ENCODE measurements at places on chromosomes 16 and 17. TPM values are rescaled to one million over a fixed set of nuclear protein-coding genes. Genes with fewer than 3 reads are reported as not detected.

- peak; percentile 41 for DNase-seq
These were observed 399.1 kb upstream of the CDH5 start for GRCh38 chr16:65967376-65967775.

- peak; percentile 23 for DNase-seq
These were observed 161.8 kb upstream of the NOG start for GRCh38 chr17:56431736-56432135.

KRTAP2-2 gene
- total RNA-seq = not detected

OR3A3 gene
- total RNA-seq = not detected

DNA sequence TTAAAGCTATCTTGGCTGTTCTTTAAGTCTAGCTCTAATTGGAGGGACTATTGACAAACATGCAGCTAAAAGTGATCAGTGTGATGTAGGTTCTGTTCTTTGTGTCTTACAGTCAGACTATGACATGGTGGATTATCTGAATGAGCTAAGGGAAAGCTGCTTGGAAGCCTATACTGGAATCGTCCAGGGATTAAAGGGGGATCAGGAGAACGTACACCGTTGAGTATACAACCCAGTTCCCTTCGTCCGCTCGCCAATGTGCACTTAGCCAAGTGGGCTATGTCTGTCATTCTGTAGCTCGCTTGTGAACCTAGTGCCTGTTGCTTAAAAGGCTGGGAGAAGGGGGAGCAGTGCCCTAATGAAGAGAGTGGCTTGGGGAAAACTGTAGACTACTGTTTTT is 15.8 kb upstream of the TBKBP1 start:
- DNase-seq = no peak

- no peak for DNase-seq
These were observed 164.9 kb upstream of the PLCG2 start for GRCh38 chr16:81614171-81614570.

DNA sequence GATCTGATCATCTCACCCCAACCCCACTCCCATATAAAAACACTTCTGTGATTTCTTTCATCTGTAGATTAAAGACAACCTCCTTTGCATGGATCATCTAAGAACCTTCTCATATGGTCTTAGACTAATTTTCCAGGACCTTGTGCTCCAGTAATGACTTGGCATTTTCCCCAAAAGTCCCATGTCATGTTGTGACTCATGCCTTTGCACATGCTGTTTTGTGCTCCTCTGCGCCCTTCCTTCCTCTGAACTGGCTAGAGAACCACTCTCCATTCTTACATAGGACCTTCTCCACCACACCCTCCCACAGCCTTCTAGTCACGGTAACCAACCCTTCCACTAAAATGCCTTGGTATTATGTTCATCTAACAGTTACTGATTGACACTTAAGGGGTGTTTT is 99.5 kb upstream of the AXIN2 start:
- peak; percentile 67 for DNase-seq

PLSCR3 gene
- total RNA-seq = 117 TPM

DNA sequence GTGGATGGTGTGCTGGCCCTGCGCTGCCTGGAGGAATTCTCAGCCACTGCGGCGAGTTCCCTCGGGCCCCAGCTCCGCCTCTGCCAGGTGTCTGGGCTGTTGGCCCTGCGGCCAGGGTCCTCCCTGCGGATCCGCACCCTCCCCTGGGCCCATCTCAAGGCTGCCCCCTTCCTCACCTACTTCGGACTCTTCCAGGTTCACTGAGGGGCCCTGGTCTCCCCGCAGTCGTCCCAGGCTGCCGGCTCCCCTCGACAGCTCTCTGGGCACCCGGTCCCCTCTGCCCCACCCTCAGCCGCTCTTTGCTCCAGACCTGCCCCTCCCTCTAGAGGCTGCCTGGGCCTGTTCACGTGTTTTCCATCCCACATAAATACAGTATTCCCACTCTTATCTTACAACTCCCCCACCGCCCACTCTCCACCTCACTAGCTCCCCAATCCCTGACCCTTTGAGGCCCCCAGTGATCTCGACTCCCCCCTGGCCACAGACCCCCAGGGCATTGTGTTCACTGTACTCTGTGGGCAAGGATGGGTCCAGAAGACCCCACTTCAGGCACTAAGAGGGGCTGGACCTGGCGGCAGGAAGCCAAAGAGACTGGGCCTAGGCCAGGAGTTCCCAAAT is 1.3 kb upstream of the TNFSF13 start:
- DNase-seq = no peak

SDR42E2 gene
- total RNA-seq = not detected

TMEM256 gene
- 52.2 TPM for total RNA-seq

SDF2 gene
- total RNA-seq = 72.7 TPM

DNA sequence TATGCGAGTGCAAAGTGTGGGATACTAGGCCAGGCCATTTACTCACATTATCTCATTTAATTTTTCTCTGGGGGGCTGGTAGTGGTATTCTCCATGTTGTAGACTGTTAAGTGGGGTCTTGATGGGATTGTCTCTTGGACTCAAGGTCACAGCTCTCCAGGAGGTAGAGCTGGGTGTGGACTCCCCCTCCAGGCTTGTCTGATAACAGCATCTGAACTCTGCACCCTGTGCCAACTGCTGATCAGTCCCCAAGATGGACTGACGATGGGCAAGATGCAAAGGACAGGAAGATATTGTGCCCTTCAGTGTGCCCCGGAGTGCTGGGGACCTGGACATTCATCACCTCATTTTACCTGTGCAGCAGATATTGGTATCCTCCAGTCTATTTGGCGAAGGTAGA is 147.8 kb downstream of the MSI2 start:
- DNase-seq = no peak

- DNase-seq = no peak
These were observed 264.7 kb downstream of the SOX9 start for GRCh38 chr17:72385475-72385874.

GRCh38 chr16:89034573-89034961 is 57.6 kb upstream of the CBFA2T3 start:
- no peak for DNase-seq

GRCh38 chr16:85133290-85133599 is 21.0 kb upstream of the CIBAR2 start:
- DNase-seq = no peak

DNA sequence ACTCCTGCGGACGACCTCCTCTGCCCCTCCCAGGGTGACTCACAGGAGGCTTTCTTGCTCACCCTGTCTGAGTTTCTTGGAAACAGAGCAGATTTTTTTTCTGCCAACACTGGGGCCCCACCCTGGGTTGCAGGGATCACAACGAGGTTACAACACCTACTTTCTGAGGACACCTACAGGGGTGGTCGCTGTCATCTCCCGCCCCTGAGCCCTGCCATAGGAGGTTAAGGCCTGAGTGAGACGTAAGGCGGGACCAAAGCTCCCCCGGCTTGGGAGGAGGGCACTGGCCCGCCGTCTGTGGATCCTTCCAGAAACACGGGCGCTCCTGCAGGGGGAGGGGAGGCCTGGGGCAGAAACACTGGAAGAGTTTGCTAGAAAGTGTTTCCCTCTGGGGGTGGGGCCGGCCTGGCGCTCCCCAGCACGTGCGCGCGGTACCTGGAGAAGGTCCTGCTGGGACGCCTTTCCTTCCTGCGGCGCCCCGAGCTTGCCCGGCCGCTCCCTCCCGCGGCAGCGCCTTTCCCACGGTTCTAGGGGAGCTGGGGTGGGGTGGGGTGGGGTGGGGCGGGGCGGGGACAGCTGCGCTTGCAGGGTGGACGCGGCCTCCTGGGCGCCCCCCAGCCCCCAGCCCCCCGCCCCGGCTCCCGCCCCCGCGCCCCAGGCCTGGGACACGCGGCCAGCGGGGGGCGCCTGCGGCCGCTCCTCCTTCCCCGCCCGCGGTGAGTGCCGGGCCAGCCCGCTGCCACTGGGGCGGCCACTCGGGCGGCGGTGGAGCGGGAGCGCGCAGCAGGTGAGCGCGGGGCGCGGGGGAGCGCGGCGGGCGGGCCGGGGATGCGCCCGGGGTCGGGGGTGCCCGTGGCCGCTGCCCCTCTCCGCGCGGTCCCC is 20.7 kb upstream of the ADCY7 start:
- DNase-seq = peak; percentile 48

- no peak for DNase-seq
These were observed 142.9 kb upstream of the NUDT7 start for GRCh38 chr16:77579351-77579891.

GNG13 gene
- total RNA-seq = not detected

PLA2G10 gene
- total RNA-seq = not detected

DNA sequence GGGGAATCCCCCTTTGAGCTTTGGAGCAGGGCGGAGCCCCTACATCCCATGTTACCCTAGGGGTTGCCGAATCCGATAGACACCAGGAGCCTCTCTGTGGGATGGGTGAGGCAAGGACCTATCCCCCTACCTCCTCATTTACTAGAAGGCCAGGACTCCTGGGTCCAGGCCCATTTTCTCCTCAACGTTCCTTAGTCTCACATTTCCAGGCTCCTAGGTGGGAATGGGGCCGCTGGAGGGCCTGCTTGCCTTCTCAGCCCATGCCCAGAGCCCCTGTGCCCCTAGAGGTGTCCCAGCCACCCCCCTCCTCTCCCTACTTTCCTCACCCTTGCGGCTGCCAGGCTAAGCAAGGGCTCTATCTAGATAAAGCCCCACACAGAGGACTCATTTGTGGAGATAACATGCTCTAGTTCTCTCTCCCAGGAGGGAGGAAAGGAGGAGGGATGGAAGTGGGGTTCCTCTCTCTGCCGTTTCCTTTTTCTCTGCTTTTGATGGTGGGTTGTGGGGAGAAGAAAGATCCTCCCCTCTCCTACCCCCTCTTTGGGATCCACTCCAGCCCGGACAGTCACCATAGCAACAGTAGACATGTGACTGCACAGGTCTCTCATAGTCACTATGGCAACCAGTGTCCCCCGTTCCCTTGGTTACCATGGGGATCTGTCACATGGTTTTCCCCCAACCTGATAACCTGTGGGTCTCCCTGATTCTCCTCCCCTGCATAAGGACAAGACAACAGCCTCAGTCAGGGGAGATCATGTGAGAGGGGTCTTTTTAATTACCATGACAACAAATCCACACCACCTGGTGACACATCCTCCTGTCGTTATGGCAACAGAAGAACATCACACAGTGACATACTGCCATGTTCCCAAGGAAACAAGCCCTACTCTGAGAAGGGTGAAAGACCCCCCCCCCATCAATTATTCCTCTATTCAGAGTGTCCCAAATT is 5.2 kb downstream of the CACNA1G start:
- DNase-seq = peak; percentile 38

DNA sequence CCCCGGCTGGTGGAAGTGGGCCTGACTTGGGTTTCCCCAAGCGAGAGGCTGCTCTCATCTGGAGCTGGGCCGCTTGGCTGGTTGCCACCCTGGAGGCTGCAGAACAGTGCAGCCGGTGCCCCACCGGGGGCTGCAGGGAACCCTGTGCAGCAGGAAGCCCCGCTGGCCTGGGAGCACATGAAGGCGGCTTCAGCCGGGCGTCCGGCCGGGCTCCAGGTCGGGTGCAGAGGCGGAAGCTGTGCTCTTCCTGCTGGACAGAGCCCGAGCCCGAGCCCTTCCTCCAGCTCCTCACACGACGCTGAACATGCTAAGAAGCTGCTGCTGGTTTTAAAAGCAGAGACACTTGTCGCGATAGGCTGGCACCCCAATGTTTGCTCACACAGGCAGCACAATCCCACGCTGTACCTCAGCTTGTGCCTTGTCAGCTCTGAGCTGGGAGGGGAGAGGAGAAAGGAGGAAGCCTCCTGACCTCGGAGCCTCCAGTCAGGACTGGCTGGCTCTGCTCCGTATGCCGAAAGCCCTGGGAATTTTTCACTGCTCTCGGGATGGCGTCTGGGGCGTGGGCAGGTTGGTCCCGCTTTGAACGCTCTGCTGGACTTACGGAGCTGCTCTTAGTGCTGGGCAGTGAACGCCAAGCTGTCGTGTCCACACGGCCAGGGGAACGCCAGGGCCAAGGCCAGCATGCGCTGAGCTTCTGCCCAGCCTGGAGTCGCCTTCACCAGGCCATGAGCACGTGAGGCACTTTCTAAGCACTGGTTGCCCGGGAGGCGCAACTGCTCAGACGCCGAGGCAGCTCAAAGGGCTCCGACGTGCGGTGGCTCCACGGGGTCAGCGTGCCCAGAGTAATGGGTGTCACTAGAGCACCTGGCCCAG is 8.8 kb downstream of the CDK5R1 start:
- DNase-seq = no peak

DNA sequence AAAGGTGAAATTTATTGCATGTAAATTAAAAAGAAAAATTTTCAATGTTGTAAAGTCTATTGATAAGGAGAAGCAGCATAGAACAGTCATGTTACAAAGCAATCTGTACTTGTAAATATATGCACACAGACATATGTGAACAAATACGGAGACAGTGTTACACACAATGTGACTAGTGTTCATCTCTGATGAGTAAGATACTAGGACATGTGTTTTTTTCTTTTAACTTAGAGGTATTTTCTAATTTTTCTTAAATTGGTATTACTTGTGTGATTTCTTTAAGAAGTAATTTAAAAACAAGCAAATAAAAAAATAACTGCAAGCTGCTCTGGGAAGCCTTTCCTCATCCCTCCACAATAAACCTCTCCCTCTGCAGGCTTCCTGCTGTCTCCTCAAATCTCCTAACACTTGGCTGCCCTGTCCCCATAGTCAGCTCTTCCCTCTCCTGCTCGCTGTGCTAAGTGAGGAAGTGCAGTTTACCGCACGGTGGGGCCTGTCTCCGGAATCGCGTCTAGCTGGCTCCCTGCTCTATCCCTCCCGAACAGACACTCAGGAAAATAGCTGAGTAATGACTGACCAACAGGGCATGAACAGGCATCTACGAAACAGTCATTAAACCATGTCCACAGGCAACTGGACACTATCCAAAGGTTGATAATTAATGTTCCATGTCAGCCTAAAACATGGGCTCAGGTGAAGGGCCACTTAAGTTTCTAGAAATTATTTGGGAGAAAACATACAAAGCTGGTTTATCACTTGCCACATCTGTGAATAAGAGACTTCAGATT is 35.9 kb downstream of the CMTM4 start:
- peak; percentile 91 for DNase-seq

CORO6 gene
- total RNA-seq = 7.0 TPM

ASPHD1 gene
- 8.7 TPM for total RNA-seq

DNA sequence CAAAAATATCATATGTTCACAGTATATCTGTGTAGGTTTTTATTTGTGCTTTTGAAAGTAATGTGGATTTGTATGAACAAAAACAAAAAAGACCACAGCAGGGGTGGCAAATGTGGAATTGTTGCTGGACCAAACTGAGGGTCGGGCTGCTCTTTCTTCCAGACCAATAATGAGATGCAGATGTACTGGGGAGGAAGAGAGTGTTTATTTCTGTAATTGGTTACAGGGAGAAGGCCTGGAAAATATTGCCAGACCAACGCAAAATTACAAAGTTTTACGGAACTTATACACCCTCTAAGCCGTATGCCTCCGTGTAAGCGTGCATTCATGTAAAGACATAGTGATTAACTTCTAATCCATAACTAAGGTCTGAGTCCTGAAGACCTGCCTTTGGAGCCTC is 353.9 kb upstream of the C16orf82 start:
- DNase-seq = no peak

CSH1 gene
- not detected for total RNA-seq

C16orf74 gene
- 18.2 TPM for total RNA-seq

- no peak for DNase-seq
These were observed 153.3 kb downstream of the C16orf78 start for GRCh38 chr16:49526860-49527365.
